Stimulated activated CD8-positive, alpha-beta memory T cell treated with anti-CD3 and anti-CD28 coated beads, Interleukin-15, amount 100 ng/mL, for 4 hours (primary cell): ENCODE measurements at places on chromosomes 1 and 21.

GRCh38 chr1:219660666-219661463 lies 48.0 kb upstream of the ZC3H11B start:
- DNase-seq: no peak

- DNase-seq: no peak
These were observed 2.2 kb downstream of the ELOA start for GRCh38 chr1:23745515-23745914.

GRCh38 chr1:231626951-231627614 lies 493 bp downstream of the DISC1 start:
- no peak for DNase-seq

GRCh38 chr21:20946701-20947100 lies 51.5 kb upstream of the NCAM2 start:
- no peak for DNase-seq
